CD4-positive, alpha-beta T cell treated with Interleukin-17A for 1 hour (primary cell): ENCODE measurements at places on chromosomes 12 and 14.
A peak's percentile ranks its signal among the peaks of the same experiment; 100 is the strongest.

- no peak for DNase-seq
These were observed 158.4 kb downstream of the CHST11 start for GRCh38 chr12:104615048-104615561.

DNA sequence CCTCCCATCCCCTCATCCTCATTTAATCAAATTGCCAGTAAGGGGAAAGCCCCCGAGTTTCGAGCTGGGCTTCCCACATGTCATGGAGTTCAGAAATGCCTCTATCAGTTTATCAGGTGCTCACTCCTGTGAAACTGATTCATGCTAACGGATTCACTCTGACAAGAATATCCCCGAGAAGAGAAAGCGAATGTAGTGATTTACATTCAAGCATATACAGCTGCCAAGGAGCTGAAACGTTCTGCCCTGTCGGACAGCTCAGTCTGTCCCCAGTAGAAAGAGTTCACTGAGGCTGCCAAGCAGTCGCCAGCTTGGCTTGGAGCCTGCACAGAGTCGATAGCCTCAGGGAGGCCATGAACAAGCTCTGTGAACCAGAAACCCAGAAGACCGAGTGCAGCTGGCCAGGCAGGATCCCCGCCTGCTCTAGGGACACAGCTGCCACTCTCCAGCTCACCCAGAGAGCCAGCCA lies 88.4 kb downstream of the TMCC3 start:
- DNase-seq: no peak

GRCh38 chr14:69133206-69134125 lies 19.5 kb downstream of the DCAF5 start:
- no peak for DNase-seq

DNA sequence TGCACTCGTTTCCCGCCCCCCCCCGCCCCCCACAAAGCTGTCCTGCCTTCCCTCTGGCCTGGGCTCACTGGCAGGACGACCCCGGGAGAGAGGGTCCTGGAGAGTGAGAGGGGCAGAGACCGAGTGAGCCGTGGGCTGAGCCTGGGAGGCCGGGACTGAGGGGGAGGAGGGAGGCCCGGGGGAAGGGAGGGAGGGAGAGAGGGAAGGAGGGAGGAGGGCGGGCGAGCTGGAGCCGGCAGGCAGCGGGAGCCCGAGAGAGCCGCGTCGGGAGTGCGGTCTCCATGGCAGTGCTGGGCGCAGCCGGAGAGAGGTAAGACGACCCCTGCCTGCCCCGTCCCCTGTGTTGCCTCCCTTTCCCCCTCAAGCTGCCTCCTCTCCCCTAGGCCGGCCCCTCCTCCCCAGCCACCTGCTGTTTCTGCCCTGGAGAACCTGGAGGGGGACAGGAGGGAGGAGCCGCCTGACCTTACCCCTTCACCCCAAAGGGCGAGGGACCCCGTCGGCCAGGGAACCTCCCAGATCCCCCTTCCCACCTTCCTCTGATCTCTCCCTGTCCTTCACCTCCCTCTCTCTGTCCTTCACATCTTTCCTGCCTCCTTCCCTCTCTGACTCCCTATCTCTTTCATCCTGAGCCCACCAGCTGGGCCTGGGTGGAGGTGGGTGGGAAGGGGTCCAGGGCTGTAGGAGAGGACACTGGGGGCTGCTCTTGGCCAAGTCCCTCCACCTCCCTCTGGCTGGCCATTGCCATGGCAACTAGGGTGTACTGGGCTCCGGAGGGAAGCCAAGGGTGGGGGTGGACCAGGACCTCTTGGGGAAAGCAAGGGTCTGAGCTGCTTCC lies at the start of gene GPR162:
GPR162 (plus strand) TSS at position 231 of the 835 bp plus-strand sequence. CDS start 2,078 bp downstream, outside the sequence.
- DNase-seq: no peak

- DNase-seq: no peak
These were observed 26.6 kb upstream of the GTF2A1 start for GRCh38 chr14:81247271-81247766.

DNA sequence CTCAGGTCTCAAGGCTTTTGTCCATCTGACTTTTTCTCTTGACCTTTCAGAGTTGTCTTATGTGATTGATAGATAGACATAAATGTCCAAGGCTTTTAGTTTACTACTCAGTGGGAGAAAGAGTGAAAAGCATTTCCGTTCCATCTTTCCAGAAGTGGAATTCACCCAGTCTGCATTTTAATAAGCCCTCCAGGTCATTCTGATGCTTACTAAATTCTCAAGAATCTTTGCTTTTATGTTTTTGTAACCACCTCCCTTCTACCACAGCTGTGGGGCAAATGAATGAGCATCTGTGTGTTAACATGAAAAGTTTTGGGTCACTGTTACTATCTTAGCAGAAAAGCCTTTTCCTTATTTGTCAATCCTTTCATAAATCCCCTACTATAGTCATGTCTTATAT lies 251.4 kb downstream of the LRIG3 start:
- DNase-seq: no peak

GRCh38 chr14:68386950-68387779 lies 405.7 kb downstream of the ZFP36L1 start:
- no peak for DNase-seq

DNA sequence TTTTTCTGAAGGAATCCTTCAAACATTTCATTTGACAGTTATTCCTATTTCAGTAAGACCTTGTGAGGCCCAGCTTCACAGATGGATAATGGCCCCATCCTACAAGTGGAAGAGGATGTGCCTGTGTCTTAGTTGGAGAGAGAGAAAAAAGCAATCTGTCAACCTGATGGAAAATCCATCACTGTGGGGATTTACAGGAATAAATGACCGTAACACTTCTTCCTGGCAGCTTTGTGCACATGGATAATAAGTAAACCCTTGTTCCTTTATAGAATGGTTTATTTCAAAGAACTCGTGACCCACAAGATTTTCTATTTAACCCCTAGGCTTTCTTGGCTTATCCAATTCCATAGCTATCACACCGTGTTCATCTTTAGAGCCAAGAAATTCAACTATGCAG lies 121.4 kb upstream of the PCED1B start:
- DNase-seq: no peak

DNA sequence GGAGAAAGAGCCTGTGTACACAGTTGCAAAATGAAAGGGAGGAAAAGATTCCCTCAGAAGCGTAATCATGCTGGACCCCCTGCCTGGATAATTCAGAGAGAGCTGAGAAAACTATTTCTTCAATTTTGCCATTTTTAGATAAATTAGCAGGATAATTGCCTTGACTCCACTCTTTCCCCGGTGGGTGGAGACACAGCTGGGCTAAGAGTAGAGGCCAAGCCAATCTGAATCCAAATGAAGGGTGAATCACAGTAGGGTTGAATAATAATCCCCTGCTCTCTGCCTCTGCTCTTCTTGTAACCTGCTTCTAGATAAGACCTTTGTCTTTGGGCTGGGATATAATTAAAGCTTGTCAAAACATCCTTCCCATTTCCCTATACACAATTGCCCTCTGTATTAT lies 150.1 kb downstream of the CAPZA3 start:
- DNase-seq: no peak

- no peak for DNase-seq
These were observed 17.4 kb downstream of the KCNMB4 start for GRCh38 chr12:70383484-70383883.

DNA sequence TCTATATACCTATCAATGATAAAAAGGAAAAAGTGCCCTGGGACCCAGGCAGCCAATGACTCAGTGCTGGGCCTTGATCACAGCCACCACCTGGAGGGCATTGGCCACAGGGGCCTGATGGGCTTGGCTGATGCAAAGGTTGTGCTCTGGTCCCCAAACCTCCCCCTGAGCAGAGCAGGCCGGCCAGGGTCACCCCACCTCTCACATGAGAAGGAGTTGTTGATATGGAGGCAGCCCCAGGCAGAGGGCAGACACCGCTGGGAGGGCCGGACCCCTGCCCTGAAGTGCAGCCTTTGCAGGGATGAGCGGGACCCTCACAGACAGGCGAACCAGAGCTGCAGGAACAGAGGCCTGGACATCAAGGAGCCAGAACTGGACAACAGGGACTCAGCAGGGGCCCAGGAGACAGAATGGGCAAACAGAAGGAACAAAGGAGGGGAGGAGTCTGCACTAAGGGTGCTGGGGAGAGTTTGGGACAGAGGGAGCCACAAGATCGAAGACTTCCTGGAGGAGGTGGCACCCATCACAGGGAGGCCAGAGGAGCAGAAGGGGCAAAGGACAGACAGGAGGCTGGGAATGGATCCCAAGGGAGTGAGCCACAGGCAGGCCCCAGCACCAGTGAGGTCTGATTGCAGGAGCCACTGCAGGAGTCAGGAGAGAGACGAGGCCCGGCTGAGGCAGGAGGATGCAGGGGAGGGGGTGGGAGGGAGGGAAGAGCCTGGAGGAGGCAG lies 105.0 kb downstream of the TNFAIP2 start:
- DNase-seq: no peak

GRCh38 chr14:89507521-89507920 lies 90.5 kb upstream of the FOXN3 start:
- no peak for DNase-seq

GRCh38 chr14:66177935-66178334 lies 308.2 kb upstream of the CCDC196 start:
- DNase-seq: no peak

GRCh38 chr12:69540987-69541386 lies 44.3 kb upstream of the CCT2 start:
- no peak for DNase-seq

DNA sequence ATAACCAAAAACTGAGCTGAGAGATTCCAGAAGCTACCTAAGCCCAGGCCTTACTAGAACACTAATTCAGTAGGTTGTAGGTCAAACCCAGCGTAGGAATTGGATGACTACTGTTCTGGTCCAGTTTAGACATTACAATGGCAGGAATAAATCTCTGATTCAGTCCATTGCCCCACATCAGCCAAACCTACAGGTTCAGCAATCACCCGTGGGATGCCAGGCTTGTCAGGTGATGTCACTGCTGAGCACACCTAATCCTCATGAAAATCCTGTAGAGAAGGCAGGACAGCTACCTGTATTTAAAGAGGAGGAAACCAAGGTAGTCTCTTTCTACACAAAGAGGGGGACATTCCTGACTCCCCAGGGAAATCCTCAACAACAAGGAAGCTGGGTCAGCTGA lies 63.7 kb downstream of the RFX4 start:
- DNase-seq: no peak

- DNase-seq: no peak
These were observed 988.6 kb upstream of the TMEM132C start for GRCh38 chr12:127278351-127278750.

DNA sequence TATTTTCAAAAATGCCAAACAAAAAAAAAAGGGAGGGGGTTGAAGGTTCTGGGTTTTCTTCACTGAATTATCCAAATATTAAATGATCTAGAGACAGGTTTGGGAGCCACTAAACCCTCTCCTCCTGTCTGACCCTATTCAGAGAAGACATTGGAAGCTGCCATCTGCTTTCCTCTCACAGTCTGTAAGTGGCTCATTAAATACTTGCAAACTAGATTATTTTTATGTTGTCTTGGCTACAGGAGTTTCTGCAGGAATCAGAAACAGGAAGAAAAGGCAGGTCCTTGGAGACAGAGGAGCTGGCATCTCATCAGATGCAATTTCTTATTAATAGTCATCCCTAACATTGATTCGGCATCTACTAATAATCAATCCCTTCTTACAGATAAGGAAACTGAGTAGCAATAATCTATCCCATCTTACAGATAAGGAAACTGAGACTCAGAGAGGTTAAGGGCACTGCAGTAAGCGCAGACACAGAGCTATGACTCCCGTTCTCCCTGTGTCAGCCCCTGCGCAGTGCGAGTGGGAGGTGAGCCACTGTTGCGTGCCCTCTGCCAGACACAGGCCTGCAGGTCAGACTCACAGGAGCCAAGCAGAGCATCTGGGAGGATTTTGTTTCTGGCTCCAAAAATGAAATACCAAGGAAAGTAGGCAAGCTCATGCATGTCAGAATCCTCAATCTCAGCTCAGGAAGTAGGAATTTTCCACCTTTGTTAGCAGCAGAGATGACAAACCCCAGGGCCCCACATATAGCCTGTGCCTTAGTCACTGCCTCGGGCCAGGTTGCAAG lies 11.0 kb downstream of the BDKRB2 start:
- DNase-seq: no peak

- no peak for DNase-seq
These were observed 324.6 kb downstream of the RAD51B start for GRCh38 chr14:68144051-68144681.

DNA sequence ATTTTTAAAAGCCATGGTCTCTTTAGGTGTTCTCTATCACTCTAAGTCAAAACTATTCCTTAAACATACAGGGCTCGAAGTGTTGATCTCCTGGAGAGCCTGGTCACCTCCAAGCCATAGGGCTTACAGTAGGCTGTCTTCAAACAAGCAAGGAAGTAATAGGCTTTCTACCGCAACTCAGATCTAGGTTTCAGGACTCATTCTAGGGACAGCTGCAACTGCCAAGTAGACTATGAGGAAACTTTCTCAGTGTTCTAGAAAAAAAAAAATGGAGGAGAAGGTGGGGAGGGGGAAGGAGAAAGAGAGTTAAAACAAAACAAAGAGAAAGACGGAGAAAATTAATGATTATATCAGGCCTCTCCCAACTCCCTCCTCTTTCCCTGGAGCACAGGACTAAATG lies 106.9 kb upstream of the ETV6 start:
- no peak for DNase-seq

DNA sequence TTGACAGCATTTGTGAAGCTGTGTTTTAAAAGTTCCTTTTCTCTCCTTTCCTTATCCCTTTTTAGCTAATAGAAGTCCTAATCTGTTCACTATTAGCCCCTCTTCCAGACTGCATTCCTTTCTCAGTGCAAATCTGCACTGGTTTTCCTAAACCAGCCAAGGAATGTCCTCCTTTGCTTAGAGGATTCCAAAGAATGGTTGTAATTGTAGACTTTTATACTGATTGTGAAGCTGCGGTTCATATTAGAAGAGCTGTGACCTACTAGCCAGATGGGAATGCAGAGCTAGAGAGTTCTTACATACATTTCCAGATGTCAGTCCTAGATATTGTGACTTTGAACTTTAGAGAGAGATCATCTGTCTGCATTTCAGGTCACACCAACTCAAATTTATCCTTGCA lies 79.8 kb downstream of the MYRFL start:
- DNase-seq: no peak

GRCh38 chr14:88563845-88564244 lies 1.0 kb downstream of the ZC3H14 start:
- no peak for DNase-seq

- DNase-seq: peak; percentile 32
These were observed 7.3 kb downstream of the IL31 start for GRCh38 chr12:122166422-122167349.

DNA sequence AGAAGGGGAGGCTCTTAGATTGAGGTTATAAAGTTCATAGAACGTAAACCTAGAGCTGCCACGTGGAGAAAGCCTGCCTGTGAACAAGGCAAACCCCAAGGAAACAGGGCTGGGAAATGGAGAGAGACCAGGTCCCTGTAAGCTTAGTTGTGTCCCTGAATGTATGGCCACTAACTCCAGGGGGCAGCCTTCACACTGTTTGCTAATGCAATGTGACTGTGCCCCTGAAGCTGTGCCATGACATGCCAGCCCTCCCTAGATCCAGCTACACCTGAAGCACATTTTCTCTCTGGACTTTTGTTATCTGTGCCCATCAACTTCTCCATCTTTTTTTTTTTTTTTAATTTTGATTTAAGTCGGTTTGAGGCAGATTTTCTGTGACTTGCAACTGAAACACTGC lies 60.6 kb upstream of the TMCC3 start:
- DNase-seq: peak; percentile 36

DNA sequence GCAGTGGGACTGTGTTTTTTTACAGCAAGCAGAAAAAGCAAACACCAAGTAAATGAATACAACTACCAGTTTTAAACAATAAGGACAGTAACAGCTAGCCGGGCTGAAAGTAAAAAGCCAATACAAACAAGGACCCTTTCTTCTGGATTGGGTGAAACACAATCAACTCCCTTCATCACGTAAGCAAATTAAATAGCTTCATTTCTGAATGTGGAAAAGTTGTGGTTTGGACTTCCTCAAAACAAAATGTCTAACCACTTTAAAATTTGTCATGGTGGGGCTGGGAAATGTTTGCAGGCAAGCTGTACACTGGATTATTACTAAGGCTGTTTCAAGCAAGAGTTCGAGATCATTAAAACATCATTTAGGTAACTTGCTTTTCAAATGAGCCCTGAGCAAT lies 47.4 kb downstream of the TCHP start:
- no peak for DNase-seq
